Ecto neural progenitor cell (in vitro differentiated cells): ENCODE measurements at places on chromosomes 5 and 9.

DNA sequence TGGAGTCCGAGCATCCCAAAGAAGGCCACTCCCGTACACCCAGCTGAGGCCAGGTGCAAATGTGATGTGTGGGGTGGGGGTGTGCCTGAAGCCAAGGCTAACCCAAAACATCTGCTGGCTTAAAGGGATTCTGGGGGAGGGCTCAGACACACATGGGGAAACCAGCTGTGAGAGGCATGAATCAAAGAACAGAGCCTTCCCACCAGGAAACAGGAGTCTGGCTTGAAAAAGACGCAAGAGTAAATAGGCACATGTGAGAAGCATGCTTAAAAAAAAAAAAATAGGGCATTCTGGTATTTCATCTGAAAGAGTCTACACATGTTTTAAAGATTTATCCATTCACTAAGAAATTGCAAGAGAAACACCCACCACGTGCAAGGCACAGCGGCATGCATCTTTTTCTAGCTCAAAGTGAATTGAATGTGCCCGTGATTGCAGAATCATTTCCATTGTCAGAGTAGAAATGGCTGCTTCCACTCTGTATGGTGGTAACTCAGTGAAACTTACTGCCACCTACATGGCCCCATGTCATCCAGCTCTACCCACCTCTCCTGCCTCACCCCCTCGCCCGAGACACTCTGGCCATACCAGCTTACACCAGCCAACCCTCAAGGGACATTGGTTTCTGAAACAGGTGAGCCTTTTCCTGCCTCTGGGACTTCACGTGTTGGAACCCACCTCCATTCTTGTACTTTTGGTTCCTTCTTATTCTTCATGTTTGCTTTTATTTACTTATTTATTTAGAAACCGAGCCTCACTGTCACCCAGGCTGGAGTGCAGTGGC, 71.5 kb downstream of the SEMA5A start:
- no peak for DNase-seq

DNA sequence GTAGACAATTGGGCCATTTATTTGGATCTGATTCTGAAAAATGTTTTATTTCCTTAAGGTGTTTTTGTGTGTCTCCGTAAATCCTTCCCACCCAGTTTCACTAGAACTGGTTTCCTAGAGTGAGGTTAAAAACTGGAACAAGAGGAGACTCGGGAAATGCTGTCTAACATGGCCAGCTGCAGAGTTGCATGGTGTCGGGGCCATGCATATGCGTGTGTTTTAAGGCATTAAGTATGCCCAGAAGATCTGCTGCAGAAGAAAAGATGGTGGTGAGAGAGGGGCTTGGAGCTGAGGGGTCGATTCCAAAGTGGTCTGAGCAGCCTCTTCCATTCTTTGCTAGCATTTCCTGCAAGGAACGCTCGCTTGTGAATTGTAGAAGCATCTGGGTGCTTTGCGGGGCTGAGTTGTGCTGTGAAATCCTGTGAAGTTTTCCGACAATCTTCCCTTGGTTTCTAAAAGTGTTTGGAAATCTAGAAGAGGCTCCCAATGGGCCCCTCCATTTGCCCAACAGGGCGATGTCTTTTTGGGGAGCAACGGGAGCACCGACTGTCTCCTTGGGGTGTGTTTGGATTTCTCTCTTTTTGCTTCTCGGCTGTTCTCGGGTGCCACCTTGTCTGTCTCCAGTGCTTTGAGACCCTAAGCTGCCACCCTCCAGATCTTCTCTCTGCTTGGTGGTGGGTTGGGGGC, 113.8 kb downstream of the COL5A1 start:
- no peak for DNase-seq

- DNase-seq, result peak; percentile 37
These were observed 181.8 kb upstream of the MVB12B start for GRCh38 chr9:126144603-126145456.

DNA sequence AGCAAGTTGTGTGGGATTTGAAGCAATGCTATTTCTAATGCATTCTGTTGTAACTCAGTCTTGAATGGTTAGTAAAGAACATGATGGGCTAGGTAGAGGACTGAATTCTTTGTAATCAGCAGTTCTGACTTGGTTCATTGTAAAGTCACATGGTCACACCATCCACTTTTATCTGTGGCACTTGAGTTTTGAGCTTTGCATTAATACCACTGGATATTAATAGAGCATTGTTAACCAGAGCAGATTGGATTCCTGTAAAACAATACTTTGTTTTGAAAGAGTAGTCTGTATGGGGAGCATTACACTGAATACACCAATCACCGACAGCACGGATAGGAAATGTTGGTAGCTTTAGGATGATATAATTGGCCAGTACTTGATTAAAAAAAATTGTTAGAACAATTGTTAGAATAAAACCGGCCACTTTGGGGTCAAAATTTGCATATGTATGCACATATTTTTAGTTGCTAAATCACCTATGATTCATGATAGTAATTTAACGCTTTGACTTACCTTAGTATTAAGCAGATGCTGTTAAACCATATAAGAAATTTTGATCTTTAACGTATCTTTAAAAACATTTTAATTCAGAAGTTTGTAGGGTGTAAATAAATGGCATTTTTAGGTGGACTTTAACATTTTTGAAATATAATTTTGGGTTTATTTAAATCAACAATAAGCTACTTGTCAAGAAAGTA, 17.4 kb downstream of the SLC12A2 start:
- no peak for DNase-seq

DNA sequence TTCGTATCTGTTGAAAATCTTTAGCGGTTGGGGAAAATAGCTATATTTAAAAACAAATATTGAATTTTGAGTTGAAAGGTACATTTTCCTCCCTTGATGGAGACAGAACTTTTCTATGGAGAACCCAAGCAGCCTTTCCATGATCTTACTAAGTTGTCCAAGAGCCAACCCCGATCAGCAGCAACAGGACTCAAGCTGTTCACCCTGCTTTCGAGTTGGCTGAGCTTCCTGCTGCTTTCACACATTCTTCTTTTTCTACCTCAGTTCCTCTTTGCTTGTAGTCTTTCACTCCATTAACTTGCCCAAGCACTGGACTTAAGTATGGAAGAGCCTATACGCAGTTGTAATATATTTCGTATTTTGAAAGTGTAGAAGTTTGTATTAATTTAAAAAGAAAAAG, 59.4 kb downstream of the IL6ST start:
- DNase-seq, result no peak

DNA sequence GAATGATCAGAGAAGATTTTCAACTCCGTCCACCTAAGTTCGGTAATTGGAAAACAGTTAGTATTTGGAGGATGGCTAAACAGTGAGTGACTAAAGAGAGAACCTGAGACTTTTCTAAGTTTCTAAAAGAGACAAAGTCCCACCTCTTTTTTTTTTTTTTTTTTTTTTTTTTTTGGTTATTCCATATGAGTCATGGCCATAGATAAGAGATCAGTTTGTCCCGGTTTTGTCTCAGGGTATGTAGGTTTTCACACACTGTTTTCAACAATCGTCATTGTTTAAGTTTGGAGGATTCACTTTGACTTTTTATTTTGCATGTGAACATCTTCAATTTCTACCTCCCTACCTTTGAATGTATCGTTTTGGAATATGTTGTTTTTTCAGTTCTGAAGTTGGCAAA, 85.9 kb downstream of the NTRK2 start:
- DNase-seq, result no peak

DNA sequence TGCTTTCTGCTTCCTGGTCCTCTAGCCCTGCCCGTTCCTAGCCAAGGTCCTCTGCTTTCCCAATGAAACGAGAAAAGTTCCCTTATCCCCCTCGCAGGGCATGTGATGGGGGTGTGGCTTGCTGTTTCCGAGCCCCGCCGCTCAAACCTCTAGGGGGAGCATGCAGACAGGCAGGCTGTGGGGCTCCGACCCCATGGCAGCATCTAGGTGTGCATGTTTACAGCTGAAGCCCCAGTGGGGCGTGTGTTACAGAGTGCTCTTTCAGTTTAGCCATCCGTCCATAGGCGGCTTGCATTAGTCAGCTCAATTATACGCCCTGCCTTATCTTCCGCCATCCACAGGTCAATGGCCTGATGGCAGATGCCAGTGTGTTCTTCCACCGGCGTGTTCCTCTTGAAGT, 48.3 kb upstream of the SPATA31E1 start:
- peak; percentile 74 for DNase-seq

DNA sequence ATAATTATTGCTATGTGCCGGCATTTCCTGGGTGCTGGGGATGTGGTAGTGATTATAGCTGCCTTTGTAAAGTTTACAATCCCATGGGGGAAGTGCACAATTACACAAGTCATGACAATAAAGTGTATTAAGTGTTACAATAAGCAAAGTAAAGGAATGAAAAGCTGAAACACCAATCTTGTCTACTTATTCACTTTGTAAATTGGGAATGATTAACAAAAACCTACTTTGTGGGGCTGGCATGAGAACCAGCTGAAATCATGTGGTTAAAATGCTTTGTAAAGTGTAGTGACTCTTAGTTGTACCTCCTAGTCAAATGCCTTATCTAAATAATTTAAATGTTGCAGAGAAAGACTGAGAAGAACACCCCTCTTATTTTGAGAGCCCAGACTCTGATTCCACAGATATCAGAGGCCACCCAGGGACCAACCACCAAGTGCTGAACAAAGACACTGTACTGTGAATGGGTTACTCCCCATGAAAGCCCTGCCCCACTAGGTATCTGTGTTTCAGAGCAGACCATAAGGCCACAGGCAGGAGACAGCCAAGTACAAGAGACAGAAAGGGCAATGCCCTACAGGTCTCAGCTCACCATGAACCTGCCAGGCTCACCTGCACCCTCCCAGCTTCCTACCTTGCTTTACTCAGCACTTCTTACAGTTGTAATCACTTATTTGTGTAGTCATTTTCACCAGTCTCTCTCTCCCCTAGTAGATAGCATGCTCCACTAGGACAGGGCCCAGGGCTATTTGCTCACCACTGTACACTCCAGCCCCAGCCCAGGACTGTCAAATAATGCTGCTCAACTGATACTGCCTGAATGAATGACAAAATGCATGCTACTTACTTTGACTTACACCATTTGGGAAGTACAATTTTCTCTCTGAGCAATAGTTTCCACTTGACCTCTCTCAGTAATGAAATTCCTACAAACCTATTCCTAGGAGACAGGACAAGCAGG, 101.6 kb upstream of the APC start:
- no peak for DNase-seq

DNA sequence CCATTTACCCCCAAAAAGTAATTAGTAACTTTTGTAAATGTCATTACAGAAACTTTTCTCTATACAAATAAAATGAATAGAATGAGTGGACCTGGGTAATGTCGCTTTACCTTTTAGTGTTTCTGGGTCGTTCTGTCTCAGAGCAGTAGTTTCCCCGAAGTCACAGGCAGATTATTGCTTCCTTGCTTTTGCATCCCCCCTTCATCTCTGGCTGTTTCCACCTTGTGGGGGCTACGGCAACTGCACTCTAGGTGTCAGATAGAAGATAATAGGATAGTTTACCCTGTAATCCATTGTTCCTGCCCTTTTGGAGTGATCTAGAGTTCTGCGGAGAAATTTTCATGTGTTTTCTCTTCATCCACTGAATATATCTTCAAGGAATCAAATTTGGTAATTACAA, 68.7 kb downstream of the PRR16 start:
- peak; percentile 51 for DNase-seq

DNA sequence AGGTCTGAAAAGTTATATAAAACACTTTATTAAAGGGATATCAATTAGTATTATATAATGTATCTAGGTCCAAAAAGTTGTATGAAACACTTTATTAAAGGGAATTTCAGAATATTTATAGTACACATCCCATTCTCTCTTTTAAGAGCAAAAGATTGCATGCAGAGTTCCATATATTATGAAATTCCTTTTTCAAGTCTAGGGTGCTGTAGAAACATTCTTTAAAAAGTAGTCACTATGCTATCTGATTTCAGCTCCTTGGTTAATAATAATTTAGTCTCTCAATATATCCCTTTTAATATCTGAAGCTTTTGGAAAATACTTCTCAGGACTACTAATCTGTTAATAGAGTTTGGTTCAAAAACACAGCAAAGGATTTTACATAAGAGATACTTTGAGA, 1496.1 kb upstream of the C9orf72 start:
- no peak for DNase-seq

- DNase-seq, result no peak
These were observed 191.0 kb downstream of the ADAMTS6 start for GRCh38 chr5:65290677-65291076.

DNA sequence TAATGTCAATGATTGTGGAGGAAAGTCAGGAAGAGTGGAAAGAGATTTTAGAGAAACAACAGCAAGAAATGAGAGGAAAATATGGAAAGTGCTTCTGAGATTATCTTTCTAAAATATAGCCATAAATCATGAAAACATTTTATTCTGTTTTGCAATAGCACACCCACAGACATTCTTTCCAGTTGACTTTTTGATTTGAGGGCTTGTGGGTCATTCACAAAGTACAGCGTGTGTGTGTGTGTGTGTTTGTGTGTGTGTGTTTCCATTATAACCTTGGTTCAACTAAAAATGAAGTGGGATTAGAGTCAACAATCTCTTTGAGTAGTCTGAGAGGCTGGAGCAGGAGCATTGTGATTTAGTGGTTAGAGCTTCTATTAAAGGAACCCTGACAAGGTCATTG, 116.6 kb upstream of the GAS1 start:
- DNase-seq, result no peak

DNA sequence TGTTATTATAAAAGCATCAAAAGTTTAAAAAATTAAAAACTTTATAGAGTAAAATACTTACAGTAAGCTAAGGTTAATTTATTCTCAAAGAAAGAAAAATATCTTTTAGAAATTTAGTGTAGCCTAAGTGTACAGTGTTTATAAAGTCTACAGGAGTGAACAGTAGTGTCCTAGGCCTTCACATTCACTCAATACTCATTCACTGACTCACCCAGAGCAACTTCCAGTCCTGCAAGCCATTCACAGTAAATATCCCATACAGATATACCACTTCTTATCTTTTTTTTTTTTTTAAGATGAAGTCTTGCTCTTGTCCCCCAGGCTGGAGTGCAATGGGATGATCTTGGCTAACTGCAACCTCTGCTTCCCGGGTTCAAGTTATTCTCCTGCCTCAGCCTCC, 73.1 kb upstream of the FST start:
- DNase-seq, result no peak

DNA sequence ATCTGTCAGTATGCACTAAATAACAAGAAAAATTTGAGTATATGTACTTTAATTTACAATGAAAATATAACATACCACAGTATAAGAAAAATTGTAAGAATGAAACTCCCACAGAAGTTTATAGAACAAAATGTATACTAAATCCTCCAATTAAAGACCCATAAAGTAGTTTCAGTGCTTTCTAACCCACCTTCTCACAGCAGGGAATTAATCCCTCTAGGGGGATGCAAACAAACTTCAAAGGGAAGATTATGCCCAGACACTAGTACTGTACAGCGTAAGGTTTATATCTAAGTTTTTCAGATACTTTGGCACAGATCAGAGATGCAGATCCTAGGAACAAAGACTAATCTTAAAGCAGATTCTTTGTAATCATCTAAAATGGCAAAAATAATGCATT, 57.2 kb downstream of the DENND1A start:
- no peak for DNase-seq
